ENCODE measurements at places on chromosomes 6 and 20. TPM values are rescaled to one million over a fixed set of nuclear protein-coding genes. Genes with fewer than 3 reads are reported as not detected.

DNA sequence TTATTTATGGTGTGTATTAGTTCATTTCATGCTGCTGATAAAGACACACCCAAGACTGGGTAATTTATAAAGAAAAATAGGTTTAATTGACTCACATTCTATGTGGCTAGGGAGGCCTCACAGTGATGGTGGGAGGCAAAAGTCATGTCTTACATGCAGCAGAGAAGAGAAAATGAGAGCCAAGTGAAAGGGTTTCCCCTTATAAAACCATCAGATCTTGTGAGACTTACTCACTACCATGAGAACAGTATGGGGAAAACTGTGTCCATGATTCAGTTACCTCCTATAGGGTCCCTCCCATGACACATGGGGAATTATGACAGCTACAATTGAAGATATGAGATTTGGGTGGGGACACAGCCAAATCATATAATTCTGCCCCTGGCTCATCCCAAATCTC is 150.0 kb upstream of the AHI1 start:
- no peak for DNase-seq

DNA sequence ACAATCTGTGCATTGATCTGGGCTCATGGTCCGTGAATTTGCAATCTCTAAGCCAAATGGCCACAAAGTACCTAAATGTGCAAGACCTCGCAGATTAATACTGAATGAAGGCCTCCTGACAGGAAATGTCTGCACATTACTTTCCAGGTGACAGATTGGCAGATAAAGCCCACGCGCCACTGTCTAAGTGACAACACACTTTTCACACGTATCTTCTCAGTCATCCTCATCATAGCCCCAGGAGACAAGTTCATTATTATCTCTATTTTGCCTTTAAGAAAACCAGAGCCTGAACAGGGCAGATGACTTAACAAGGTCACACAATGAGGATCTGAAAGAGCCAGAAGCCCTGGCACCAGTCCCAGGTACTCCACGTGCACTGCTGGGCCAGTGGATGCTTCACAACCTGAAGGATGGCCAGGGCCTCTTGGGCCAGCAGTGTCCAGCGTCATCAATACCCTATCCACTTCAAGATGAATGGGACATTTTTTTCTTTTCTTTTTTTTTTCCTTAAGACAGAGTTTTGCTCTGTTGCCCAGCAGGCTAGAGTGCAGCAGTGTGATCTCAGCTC is 266.3 kb downstream of the PTPRT start:
- DNase-seq = no peak

- DNase-seq = no peak
These were observed 3.3 kb downstream of the SIM1 start for GRCh38 chr6:100461278-100461916.

DNA sequence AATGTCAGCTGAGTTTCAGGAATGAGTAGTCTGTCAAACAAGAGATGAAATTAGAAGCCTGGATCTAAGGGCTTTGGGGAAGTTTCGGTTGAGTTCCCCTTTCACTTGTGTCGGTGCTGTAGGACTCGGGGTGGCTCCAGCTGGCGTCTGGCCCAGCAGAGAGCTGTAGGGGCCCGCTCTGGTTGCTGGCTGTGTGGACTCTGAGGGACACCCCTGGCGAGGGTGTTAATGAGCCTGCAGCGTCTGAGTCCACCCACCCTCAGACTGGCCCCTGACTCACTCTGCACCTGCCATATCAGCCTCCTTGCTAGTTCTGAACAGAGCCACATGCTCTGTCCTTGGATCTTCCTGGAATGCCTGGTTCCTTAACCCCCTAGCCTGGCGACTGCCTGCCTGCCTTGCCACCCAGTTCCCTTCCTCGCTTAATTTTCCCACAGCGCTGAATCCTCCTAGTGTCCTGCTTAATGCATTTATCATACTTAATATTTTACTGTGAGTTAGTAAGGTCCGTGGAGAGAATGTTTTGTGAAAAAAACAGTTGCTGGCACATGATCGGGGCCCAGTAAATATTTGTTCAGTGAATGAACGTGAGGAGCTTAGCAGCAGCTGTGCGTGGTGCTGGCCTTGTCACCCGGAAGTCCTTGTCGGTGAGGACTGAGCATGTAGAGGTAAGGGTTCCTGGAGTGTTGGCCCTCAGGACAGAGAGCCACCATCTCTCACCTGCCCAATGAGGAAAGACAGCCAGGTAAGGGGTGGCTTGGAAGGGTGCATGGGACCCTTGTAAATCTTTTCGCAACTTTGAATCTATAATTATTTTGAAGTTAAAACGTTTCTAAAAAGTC is 1.6 kb downstream of the DNAJC5 start:
- DNase-seq = no peak

GRCh38 chr6:14134211-14134910 is 16.8 kb downstream of the CD83 start:
- no peak for DNase-seq

DNA sequence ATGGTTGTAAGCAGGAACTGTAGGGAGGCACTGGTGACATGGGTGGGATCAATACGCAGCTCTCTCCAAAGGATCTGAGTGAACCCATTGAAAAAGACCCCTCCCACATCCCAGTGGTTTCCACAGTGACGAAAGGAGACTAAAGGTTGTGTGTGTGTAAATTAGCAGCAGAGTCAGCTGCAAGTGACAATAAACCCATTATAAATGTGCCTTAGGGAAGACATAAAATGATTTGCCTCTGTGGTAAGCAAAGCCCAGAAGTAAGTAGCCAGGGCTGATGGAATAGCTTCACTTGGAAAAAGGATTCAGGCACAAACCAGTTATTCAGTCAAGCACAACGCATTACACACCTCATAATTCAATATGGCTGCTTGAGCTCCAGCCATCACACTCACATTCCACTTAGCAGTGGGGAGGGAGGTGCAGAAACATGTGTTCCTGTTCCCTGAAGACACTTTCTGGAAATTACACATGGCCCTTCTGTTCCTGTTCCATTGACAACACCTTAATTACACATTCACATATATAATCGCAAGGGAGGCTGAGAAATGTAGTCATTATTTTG is 231.4 kb downstream of the PREX1 start:
- DNase-seq = no peak

GRCh38 chr20:36754656-36755222 is 8.8 kb upstream of the NDRG3 start:
- no peak for DNase-seq

GRCh38 chr6:142985281-142985680 is 40.3 kb upstream of the HIVEP2 start:
- no peak for DNase-seq

DNA sequence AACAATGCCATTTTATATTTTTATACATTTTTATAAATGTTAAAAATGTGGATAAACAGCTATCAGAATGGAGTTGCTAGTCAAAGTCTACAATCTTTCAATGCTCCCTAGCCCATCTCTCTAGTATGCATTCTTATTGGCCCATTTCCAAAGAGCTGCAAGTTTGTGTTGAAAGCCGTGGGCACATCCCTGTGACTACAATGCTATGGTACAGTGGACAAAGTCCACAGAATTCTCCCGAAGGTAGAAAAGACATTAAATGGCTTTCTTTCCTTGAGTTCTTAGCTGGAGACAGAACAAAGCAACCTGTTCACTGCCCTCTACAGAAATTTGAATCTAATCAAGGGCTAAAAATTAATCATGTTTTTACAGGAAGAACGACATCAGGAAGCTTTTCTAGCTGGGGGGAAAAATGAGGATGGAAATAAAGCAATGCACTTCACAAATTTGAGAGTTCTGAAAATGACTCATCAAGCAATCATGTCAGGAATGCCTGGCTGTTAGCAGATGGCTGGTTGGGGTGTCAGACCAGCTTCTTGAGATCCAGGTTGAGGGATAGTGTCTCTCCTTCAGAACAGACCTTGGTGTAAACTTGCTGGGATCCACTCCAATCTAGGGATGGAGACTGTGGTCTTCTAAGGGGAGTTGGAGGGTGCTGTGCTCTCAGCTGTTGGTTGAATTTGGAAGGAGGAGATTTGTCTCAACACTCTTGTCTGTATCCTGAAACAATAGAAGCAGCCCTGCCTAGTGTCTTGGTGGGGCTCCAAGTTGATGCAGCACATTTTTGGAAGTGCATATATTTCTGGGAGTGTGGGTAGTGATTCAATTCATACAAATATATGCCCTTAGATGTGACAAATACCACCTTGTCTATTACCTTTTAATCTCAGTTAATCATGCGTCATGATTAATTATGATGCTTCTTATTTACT is 143.4 kb upstream of the PHACTR1 start:
- DNase-seq = no peak

TBX18 gene
- total RNA-seq = 0.62 TPM

TAF8 gene
- 25.4 TPM for total RNA-seq

C6orf141 gene
- 8.7 TPM for total RNA-seq

C20orf141 gene
- not detected for total RNA-seq

FAM184A gene
- 0.19 TPM for total RNA-seq

RAET1G gene
- total RNA-seq = 5.6 TPM

CCR6 gene
- total RNA-seq = 1.2 TPM

TFAP2B gene
- 7.9 TPM for total RNA-seq

TAAR2 gene
- not detected for total RNA-seq

POPDC3 gene
- not detected for total RNA-seq

Data from suprapubic skin (tissue), 4 donors.